ENCODE measurements at places on chromosomes 6 and 20.
A peak's percentile ranks its signal among the peaks of the same experiment; 100 is the strongest.

- DNase-seq: no peak
Observed at GRCh38 chr20:58709703-58710039, 17.1 kb downstream of the NPEPL1 start.

GRCh38 chr6:168607272-168608112, 166.5 kb downstream of the SMOC2 start:
- no peak for DNase-seq

DNA sequence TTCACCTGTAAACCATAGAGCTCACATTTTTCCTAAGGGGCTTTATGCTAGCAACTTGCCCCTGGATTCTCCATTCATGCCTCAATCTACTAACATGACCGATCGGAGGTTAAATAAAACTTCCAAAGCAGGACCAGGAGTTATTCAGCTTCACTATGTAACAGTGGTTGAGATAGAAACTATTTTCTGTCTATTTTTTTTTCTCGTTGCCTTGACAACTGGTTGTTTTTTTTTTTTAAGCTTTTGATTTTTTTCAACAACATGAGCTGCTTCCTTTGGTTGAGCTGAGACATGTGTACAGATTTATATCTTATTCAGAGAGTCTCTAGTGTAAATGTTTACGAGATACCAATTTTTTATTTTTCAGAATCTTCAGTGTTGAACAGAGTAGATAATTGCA, 85.7 kb downstream of the SHLD1 start:
- no peak for DNase-seq

- no peak for DNase-seq
Observed at GRCh38 chr20:44770484-44771171, 25.0 kb downstream of the KCNK15 start.

- DNase-seq: no peak
Observed at GRCh38 chr20:12984069-12984765, 24.6 kb upstream of the SPTLC3 start.

- no peak for DNase-seq
Observed at GRCh38 chr6:151015101-151015700, 149.7 kb downstream of the MTHFD1L start.

DNA sequence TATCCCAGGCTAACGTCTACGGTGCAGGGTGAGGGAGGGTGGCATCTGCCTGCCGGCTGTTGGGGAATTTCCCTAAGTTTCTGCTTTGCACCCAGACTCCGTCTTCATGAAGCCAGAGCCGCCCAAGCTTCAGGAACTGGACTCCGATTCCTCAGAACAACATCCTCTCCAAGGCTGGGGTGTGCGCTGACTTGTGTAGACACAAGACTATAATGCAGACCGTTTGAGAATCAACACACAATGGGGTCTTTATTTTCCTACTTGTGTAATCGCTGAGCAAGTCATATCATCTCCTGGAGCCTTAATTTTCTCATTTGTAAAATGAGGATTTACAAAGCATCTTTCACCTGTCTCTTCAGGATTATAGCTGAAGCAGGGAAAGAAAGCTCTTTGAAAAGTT, 160.5 kb upstream of the AGPAT4 start:
- no peak for DNase-seq

DNA sequence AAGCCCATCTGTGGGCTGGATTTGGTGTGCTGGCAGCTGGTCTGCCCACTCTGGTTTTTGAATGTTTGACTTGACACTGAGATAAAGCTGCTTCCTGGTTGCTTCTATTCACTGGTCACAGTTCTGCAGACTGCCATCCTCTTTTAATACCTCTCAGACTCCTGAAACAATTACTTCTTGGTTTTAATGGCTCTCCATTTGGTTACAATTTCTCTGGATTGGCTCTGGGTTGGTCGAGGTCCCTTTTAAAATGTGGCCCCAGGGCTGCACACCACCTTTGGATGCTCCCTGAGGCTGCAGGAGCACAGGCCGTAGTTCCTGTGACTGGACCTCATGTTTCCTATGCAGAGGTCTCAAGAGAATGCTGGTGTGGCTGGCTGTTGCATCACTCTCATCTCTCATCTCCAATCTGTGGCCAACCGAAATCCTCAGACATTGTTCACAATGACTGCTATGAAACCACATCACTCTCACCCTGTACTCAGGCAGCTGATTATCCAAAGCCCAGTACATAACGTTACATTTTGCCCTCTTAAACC, 98.5 kb downstream of the INSM1 start:
- no peak for DNase-seq

GRCh38 chr6:150494241-150494640, 105.4 kb upstream of the PLEKHG1 start:
- DNase-seq: peak; percentile 34

DNA sequence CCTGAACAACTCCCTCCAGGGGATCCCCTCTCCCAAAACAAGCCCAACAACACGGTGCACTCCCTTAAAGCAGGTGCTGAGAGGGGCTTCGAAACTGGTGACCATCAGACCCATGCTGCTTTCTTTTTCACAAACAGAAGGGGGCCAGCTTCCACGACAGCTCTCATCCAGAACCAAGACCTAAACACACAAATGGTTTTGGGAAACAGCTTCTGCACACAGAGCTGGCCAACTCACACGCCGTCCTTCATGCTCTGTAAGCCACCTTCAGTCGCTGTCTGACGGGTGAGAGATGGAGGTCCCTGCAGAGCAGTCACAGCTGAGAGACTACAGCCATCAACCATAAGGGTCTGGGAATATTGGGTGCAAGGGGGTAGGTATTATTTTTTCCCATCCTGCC, 76.3 kb downstream of the ZMYND8 start:
- DNase-seq: no peak

GRCh38 chr20:34538671-34539123, 19.8 kb upstream of the MAP1LC3A start:
- DNase-seq: no peak

GRCh38 chr20:45919542-45920399, 7.8 kb upstream of the PLTP start:
- peak; percentile 42 for DNase-seq

GRCh38 chr6:24643920-24644319, 2.1 kb downstream of the KIAA0319 start:
- DNase-seq: no peak

DNA sequence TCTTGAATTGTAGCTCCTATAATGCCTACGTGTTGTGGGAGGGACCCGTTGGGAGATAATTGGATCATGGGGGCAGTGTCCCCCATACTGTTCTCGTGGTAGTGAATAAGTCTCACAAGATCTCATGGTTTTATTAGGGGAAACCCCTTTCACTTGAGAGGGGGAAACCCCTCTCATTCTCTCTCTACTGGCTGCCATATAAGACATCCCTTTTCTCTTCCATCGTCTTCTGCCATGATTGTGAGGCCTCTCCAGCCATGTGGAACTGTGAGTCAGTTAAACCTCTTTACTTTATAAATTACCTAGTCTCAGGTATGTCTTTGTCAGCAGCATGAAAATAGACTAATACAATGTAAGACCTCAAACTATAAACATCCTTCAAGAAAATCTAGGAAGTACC, 23.1 kb downstream of the PAQR8 start:
- DNase-seq: no peak

GRCh38 chr6:107941199-107941598, 16.8 kb downstream of the SEC63 start:
- DNase-seq: no peak

GRCh38 chr6:30955367-30956042, 14.7 kb downstream of the MUCL3 start:
- no peak for DNase-seq

GRCh38 chr6:149864578-149865535, 698 bp upstream of the LRP11 start:
- no peak for DNase-seq

DNA sequence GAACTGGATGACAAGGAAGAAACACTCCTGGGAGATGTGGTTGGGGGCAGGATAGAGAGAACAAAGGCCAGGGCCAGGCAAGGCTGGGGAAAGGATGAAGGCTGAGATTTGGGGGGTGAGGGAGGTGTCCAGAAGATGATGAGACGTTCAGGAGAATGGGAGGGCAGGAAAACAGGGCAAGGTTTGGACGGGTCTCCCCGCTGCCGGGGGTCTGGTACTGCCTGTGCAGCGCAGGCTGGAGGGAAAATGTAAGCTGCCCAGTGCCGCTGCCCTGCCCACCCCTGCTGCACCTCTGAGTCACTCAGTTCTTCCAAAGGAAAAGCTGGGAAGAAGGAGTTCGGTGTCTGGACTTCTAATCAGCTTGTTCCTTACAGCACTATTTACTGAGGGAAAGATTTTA, 130.9 kb downstream of the DTNBP1 start:
- no peak for DNase-seq

- DNase-seq: no peak
Observed at GRCh38 chr6:168419569-168419968, 21.4 kb upstream of the SMOC2 start.

DNA sequence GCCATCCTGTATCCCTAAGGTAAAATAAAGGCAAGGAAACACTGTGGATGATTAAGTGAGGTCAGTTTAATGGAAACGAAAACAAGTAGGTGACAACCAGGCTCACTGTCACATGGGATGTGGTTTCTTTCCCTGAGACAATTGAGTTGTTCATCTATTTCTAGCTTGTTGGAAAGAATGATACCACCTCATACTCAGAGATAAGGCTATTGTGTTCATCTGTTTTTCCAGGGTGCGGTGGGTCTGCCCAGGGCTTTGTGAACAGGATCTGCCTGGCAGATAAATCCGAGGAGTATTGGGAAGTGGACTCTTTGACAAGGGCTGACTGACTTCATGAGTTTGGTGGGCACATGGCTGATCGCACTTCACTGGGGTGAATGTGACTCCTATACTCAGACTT, 80.8 kb upstream of the TIAM2 start:
- DNase-seq: no peak

GRCh38 chr20:60570481-60571277, 612.5 kb downstream of the CDH26 start:
- no peak for DNase-seq

GRCh38 chr6:117359581-117359980, 66.2 kb downstream of the ROS1 start:
- no peak for DNase-seq
